ENCODE measurements at places on chromosomes 2 and 18.

- DNase-seq: no peak
Observed at GRCh38 chr2:179096090-179096489, 46.2 kb upstream of the CCDC141 start.

GRCh38 chr2:58155160-58155778 lies 85.9 kb downstream of the FANCL start:
- DNase-seq: no peak

DNA sequence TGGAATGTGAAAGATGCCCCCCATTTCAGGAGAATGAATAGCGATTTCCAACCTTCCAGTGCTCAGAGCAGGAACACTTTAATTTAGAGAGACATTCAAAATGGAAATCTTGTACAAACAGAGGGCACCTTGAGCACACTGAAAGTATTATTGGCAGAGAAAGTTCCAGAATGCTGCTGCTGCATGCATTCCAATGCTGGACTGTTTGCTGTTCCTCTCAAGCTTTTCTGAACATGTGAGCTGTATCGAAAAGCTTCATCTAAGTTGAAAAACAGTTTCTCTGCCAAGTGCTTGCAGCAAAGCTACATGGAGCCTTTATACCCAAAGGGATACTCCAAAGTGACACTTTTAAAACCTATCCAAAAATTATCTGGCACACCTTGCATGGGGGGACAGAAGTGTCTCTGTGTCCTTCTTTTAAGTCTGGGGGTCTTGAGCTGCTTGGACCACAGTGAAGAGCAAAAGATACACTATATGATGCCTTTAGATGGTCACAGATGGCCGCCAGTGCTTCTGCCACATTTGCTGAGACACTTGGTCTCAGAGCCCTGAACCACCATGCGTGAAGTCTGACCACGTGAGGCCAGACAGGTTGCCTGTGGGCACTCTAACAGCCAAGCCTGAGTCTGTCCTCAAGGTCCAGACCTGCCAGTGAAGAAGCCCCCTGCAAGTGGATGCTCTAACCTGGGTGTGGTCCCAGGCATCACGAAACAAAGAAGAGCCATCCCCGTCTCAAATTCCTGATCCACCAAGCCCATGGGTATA lies 18.8 kb downstream of the UXS1 start:
- no peak for DNase-seq

DNA sequence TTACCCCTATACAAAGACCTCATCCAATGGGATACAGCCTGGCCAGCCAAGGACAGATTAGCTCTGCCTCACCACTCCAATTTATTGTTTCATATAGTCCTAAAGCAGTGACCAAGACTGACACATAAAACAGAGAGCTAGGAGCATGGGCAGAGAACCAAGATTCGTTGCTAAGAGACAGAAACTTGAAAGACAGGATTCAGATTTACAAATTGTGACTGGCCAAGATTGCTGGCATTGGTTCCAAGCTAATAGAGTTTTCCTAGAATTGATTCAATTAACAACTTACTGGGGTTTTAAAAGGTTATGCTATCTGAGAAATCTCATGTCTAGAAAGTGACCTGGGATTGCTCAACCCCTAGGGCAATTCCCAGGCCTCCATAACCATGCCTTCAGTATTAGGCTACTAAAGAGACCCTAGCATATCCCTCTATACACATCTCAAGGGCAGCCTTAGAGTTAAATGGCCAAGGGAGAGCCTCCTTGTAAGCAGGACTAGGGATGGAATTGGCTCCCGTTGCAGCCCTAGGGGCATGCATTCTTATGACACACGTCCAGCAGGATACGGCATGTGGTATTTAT lies 75.6 kb downstream of the ICOS start:
- DNase-seq: peak; percentile 24

- no peak for DNase-seq
Observed at GRCh38 chr2:52369178-52369577, 1337.2 kb upstream of the NRXN1 start.

DNA sequence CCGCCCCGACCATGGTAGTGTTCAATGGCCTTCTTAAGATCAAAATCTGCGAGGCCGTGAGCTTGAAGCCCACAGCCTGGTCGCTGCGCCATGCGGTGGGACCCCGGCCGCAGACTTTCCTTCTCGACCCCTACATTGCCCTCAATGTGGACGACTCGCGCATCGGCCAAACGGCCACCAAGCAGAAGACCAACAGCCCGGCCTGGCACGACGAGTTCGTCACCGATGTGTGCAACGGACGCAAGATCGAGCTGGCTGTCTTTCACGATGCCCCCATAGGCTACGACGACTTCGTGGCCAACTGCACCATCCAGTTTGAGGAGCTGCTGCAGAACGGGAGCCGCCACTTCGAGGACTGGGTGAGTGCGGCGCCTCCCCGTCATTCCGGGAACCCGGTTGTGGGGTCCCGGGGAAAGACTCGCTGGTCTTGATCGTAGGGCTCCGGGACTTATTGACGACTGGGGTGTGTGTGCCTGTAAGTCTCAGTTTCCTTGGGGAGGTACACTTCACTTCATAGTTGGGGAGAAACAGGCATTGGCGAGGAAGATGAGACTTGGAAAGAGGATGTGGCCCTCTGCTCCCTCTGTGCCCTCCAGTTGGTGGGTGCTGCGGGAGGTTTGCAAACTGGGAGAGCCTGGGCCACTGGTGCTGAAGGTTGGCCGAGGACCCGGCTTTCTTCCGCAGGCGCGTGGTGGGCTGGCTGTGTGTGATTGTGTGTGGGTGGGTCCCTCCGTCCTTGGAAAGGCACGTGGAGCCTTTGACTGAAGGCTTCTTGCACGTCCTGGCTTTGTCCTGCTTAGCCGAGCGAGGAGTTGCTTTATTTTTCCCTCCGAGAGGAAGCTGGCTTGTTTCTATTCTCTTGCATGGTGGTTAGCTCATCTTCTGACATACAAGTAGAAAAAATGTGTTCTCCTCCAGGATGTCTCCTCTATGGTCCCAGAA lies 886 bp downstream of the PRKCE start:
- peak; percentile 68 for DNase-seq

GRCh38 chr2:207663870-207664545 lies 38.8 kb upstream of the METTL21A start:
- no peak for DNase-seq

- no peak for DNase-seq
Observed at GRCh38 chr18:21901423-21901945, 160.9 kb downstream of the MIB1 start.

DNA sequence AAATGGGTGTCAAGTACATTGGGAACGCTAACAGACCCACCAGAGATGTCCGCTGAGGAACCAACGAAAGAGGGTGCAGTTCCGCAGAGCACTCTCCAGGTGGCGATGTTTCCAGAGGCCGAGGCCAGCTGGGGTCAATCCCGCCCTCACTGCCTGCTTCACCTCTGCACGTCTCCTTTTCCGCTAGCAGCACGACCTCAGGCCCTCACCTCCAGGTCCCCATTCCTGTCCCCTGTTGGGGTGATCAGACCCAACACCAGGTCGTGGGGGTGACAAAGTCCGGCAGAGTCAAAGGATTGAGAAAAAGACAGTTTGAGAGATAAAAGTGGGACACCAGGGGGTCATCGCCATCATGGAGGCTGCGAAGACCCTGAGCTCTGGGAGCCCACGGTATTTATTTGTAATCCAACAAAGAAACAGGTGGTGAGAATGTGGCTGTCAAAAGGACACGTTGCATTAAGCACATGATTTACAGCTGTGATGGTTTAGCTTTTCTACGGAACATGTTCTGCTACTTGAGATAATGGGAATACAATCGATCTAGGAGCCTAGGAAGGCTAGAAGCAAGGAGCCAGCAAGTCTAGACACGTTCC lies 27.3 kb downstream of the ZAP70 start:
- DNase-seq: peak; percentile 33

- DNase-seq: no peak
Observed at GRCh38 chr2:10495311-10495987, 47.3 kb upstream of the ODC1 start.

DNA sequence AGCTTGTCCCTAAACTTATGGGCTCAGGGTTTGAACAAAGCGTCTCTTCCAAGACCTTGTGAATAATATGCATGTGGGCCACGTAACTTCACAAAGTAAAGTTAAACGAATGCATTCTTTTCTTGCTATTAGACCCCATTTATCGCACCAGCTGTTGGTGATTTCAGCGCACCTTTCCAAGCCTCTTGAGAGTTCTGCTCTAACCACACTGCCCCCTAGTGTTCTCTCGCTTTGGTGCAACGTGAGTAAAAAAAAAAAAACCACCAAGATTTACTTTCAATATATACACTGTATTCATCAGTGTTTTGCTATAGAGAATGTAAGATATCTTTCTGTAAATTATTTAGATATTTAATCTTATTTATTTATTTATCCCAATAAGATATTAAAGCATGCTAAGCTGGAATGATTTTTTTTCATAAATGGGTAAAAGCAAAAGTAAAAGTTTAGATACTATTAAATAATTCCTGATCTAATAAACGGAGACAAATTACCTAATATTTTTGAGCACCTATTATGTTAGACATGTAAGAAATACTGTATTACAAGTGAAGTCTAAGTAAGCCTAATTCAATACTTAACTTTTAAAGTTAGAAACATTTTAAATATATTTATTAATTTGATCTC lies 459.5 kb downstream of the DLGAP1 start:
- peak; percentile 67 for DNase-seq

DNA sequence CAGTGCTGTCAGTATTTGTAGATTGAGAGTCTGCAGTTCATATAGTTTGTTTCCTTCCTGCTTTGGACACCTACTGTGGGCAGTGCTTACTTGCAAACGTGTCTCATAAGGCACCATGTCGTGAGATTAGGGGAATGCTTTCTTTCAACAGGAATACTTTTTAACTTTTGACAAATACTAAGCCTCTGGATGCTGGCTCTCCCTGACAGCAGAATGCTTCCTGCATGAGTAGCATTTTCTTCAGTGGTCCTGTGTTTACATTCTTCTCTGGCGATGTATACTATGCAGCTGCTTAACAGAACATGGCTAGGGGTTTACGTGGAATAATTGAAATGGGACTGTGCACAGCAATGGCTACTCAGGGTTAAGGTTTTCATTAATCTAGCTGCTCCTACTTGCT lies 807.5 kb downstream of the MBD2 start:
- no peak for DNase-seq

DNA sequence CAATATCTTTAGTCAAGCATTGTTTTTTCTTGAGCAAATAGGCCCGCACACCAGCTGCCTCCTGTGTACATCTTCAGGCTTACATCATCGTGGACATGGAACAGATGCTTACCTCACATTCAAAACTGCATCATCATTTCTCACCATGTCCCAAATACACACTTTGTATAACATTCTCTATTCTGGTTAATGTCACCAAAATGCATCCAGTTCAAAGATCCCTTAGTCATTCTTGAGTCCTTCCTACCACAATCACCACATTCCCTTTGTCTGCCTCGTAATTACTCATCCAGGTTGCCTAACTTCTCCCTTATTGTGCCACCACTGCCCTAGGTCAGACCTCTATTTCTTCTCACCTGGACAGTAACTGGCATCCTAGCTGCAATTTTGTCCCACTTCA lies 373.7 kb upstream of the GALNT5 start:
- DNase-seq: peak; percentile 6

GRCh38 chr2:47025969-47026610 lies 110.5 kb upstream of the MCFD2 start:
- no peak for DNase-seq

DNA sequence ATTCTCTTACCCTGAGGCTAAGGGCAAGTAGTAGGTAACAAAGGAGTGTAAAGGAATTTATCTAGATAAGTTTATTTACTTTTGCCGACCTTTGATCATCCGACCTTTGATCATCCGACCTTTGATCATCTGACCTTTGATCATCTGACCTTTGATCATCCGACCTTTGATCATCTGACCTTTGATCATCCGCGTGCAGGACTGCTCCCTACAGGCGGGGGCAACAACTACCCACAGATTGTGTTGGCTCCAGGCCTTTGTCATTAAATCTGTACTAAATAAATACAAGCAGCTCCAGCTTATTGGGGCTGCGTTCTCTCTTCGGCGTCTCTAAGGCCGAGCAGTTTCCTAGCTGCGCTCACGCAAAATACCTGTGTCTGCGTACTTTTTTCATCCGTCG lies 56.6 kb downstream of the ZNF638 start:
- no peak for DNase-seq

DNA sequence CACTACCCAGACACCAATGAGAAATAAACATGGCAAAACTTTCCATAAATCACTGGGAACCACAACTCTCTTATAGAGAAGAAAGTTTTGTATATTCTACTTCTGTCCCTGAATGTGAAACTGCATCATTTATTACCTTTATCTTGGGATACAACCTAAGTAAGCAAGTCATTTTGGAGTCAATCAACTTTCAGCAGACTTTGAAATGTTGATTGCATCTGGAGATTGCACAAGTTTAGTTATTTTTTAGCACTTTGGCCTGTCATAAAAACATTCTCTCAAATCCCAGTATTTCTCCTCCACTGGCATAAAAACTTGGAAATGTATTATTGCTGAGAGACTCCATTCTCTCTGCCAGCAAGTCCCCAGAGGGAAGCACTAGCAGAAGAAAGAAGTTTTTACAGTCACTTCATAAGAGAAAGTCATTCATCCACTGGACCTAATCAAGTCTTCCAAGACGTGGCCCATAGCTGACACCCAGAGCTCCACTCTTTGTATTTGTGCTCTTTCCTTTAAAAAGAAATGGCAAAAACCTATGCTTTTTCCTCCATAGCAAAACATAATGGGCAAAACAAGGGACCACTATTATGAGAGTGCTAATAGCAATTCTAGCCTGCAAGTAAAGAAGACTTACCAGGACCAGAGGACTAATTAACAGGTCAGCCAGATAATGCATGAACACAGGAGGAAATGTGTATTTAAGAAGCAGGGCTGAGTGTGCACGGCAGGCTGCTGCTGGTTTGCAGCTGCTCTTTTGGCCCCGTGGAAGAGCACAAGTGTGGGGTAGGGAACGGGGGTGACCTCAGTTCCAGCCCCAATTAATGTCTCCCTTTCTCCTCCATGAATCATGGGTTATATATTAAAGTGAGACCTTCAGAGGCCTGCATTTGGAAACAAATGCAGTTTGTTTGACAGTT lies 171.5 kb downstream of the INO80D start:
- no peak for DNase-seq

DNA sequence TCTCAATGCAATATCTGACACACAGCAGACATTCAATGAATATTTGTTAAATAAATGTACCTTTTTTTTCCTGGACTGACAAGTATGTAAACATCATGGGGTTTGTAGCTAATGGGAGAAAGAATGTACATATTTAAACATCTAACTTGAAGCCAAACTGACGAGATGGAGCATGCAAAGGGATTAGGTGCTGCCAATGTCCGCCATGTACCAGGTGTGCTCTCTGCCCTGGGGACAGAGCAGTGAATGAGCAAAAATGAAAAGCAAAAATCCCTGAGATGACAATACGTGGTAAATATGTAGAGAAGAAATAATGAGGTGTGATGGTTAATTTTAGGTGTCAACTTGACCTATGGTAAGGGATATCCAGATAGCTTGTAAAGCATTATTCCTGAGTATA lies 247.4 kb upstream of the CELF4 start:
- no peak for DNase-seq

DNA sequence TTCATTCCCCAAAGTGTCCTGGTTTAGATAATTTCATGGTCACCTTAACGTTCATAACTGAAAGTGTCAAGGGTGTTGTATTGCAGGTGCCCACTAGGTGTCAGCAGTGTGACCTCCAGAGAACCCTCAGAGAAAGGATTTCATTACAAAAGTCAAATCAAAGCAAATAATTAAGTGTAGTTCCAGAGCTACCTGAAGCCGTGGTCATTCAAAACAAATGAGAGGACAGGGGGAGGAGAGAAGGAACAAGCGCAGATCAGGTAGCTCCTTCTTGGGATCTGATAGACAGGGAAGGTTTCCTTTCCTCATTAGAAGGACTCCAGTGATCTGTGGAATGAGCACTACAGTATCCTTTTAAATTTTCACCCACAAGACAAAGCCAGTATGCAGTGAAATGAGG lies at the start of gene SLC9A4:
Gene SLC9A4 (plus strand): TSS at position 207 of the 400 bp plus-strand sequence. CDS start 534 bp downstream, outside the sequence.
- peak; percentile 46 for DNase-seq

GRCh38 chr2:157127249-157128012 lies 130.1 kb upstream of the GALNT5 start:
- DNase-seq: no peak
